Mucosa of gallbladder (tissue), 1 donor: ENCODE measurements at places on chromosomes 7 and 10. TPM values are rescaled to one million over a fixed set of nuclear protein-coding genes. Genes with fewer than 3 reads are reported as not detected.
A peak's percentile ranks its signal among the peaks of the same experiment; 100 is the strongest.

DNA sequence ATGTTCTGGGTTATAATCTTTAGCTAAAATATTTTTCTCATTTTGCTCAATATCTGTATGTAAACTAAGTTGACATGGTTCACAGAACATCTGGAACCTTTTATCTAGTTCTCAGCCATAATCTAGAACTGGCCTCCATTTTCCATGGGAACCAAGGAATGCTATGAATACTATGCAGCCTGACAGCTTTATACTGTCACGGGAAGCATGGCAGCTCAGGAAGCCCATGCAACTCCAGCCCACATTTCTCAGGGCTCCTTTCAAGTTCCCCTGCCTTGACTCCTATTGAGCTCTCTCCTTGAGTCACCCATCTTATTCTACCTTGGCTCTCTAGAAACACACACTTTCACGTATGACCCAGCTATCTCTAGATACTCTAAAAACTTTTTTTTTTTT is 36.6 kb upstream of the PRKAR2B start:
- DNase-seq = no peak

DNA sequence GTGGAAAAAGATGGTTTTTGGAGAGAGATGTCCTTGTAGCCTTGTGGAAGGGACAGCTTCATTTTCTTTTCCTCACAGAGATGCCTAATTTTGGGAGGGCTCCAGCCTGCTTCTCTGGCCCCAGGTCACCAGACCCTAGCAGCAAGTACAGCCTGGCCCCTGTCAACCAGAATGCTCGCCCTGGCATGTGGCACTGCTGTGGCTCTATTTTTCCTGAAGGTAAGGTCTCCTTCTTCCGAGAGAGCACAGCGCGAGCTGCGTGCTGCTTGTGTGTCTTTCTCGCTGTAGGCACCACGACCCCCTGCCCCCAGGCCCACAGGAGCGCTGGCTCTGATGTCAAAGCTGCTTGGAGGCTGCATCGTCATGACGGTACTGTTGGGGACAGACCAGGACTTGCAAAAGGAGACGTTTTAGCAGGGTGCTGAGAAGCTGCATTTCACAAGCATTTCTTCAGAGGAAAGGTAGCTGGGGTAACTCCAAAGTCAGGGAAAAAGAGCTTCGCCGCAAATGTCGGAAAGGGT is 58.7 kb downstream of the CLEC2L start:
- no peak for DNase-seq

- no peak for DNase-seq
These were observed 250.9 kb upstream of the TMEM72 start for GRCh38 chr10:44660271-44660670.

DNA sequence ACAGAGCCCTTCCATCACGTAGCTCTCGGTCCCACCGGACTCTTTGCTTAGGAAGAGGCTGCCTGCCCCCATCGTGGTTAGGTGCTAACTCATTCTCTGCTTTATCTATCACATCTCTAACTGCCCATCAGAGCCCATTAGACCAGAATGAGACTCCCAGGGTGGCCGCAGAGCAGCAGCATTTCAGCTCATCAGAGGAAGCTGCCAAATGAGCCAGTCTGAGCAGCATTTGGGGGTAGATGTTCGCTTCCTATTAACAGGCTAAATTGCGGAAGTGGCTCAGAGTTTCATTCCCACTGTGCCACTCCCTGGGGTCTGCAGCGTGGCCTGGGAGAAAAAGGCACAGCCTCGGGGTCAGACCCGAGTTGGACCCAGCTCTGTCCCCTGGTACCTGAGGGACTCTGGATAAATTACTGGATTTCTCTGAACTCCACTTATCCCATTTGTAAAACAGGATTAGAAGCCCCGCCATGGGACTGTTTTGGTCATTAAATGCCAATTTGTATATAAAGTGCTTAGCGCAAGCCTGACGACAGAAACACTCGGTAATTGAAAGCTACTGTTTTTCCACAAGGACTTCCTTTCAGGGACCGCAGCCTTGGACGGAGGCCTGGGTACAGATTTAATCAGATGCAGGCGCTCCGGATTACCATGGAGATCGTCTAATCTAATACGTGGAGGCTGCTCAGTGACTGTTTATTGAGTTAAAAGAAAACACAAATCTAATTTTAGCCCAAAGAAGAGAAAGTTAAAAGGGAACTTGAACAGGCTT is 73.8 kb upstream of the PRLHR start:
- peak; percentile 34 for DNase-seq

DNA sequence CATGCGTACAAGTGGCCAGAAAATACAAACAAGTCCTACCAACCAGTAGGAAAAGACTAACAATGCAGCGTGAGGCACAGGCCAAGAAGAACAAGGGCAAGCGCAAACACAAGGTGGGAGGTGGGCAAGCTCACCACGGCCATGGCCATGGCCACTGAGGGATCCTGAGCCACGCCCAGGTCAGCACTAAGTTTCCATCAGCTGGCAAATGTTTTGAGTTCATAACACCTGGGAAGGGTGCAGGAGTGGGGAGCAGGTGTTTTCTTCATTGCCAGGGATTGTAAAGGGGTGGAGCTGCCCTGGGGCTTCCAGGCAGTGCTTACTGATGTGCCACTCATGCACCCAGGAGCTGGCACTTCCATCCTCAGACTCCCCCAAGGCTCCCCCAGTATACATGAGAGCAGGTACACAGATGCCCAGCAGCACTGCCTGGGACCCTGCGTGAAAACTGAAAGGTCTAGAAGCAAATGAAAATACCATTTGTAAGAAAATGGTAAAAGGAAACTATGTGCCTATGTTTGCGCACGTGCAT is 139.2 kb upstream of the RET start:
- DNase-seq = peak; percentile 2

- DNase-seq = no peak
These were observed 254.2 kb upstream of the C7orf33 start for GRCh38 chr7:148336411-148336810.

DNA sequence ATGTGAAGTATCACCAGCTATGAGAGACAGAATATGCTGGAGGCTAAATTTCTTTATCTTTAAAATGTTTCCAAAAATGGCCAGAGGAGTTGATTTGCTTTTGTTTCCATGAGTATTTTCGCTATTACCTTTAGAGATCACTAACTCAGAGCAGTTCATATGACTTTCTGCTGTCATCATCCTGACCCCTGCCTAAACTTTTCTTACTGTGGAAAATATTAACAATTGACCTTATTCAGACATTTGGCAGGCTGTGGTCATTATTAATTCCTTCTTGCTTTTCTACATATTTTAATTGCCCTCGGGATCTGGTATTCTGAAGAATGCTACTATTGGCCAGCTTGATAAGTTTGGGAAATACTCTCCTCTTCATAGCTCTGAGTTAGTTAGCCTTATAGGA is 156.5 kb downstream of the EXOC4 start:
- no peak for DNase-seq

DNA sequence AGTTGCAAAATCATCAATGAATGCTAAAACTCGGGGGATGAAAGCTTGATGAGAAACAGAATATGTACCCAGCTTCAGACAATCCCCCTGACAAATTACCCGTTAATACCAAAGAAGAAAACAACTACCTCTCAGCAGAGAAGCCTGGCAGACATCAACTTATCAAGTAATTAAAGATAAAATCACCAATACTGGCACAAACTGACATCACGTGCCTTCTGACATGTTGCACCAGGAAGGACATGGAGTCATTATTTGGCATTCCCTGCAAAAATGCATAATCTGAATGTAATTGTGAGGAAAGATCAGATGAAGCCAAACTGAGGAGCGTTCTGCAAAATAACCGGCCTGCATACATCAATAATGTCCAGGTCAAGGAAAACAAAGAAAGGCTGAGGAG is 7.7 kb downstream of the SLIT1 start:
- DNase-seq = no peak

- peak; percentile 7 for DNase-seq
These were observed 263.8 kb downstream of the PTPRN2 start for GRCh38 chr7:158323741-158324396.

GRCh38 chr10:74928742-74929191 is 102.4 kb downstream of the KAT6B start:
- DNase-seq = no peak

DNA sequence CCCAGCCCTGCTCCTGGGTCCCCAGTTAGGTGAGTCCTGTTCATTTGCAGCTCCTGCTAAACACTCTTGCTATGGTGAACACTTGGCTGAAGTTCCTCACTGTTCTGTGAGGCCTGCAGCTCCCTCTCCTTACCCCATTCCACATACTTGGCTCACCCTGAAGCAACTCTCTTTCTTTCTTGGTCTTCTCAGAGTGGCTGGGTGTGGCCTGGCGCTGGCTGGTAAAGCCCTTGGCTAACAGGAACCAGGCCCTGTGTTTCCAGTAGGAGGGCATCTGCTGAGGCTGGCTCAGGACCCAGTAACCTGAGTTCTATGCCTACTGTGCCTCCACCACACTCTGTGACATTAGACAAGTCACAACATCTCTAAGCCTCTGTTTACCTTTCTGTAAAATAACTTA is 53.1 kb upstream of the COL13A1 start:
- no peak for DNase-seq

DNA sequence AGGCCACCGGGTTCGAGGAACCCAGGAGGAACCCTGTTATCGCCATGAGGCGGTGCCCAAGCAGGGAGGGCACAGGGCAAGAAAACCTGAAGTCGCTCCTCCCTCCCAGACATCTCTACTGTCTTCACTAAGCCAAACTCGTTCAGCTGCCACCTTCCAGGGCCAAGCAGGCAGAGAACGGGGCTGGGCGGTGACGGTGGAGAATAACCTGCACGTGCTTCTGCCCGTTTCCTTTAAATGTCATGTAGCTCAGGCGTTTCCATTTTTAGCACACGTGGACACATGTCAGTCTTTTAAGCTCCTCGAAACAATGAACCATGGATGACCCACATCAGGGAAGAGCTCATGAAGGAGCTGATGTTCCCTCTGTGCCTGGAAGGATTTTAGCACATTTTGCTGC is 124.3 kb upstream of the KLF6 start:
- DNase-seq = no peak

Gene MLXIPL
- 117 TPM for total RNA-seq

Gene VPS37D
- total RNA-seq = 13.5 TPM

Gene MAP3K8
- total RNA-seq = 17.5 TPM

Gene LIPF
- total RNA-seq = not detected

Gene HABP2
- 296 TPM for total RNA-seq

Gene LLCFC1
- total RNA-seq = not detected

Gene GLI3
- total RNA-seq = 9.8 TPM

Gene IDI2
- not detected for total RNA-seq

Gene UPK3BL2
- total RNA-seq = 20.3 TPM

Gene AHR
- 76.6 TPM for total RNA-seq

Gene ASZ1
- not detected for total RNA-seq

Gene MMD2
- not detected for total RNA-seq

Gene ABCA13
- 2.8 TPM for total RNA-seq

Gene TMEM273
- total RNA-seq = 35.8 TPM
